ENCODE measurements at places on chromosomes 4 and X.

GRCh38 chrX:136063340-136064079 lies 78.3 kb downstream of the SLC9A6 start:
- no peak for DNase-seq

GRCh38 chr4:31645236-31645635 lies 925.1 kb downstream of the PCDH7 start:
- DNase-seq, result no peak

GRCh38 chrX:2320580-2321327 lies 180.0 kb downstream of the DHRSX start:
- DNase-seq, result peak; percentile 60

DNA sequence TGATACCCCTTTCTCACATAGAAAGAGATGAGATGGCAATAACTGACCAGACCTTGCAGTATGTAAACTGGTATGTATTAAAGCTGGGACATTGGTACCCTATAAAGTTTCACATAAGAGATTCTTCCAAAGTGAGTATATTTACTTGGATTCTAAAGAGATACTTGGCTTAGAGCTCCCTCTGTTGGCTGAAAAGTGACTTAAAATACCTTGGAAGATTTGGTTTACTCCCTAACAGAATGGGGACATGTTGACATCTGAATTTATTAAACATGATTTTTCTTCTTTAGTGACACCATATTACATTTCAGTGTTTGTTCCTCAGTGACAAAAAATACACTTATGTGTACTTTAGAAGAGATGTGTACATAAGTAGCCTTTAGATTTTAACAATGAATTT lies 47.9 kb upstream of the RGN start:
- DNase-seq, result peak; percentile 76

DNA sequence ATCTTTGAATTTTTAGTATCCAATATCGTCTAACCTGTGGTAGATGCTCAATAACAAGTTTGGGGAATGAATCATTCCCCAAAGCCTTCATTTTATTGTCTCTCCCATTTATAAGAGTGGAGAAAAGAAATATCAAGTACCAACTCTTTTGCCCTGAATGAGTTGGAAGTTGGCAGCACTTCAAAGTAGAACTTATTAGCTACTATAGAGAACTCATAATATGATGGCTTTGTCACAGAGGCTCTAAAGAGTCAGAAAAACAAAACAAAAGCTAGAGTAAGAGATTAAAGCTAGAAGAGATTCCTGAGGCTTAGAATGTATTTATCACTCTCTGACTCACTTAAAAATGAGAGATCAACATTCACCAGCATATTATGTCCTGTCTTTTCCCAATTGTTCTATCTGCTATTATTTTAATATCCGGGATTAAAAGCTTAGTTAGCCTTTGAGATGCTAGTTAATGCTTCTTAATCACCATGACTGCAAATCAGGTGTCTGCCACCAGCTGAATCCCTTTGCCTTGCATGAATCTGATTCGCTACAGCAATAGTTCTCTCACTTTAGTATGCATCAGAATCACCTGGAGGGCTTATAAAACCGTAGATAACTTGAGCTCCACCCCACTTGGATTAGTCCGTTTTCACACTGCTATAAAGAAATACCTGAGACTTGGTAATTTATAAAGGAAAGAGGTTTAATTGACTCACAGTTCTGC lies 77.9 kb downstream of the PALLD start:
- DNase-seq, result peak; percentile 41

- no peak for DNase-seq
Measured at GRCh38 chrX:42496239-42496638, 281.7 kb downstream of the PPP1R2C start.

- DNase-seq, result no peak
Measured at GRCh38 chrX:150256297-150256650, 106.8 kb upstream of the MAMLD1 start.

- no peak for DNase-seq
Measured at GRCh38 chr4:150141756-150142155, 63.5 kb downstream of the DCLK2 start.

DNA sequence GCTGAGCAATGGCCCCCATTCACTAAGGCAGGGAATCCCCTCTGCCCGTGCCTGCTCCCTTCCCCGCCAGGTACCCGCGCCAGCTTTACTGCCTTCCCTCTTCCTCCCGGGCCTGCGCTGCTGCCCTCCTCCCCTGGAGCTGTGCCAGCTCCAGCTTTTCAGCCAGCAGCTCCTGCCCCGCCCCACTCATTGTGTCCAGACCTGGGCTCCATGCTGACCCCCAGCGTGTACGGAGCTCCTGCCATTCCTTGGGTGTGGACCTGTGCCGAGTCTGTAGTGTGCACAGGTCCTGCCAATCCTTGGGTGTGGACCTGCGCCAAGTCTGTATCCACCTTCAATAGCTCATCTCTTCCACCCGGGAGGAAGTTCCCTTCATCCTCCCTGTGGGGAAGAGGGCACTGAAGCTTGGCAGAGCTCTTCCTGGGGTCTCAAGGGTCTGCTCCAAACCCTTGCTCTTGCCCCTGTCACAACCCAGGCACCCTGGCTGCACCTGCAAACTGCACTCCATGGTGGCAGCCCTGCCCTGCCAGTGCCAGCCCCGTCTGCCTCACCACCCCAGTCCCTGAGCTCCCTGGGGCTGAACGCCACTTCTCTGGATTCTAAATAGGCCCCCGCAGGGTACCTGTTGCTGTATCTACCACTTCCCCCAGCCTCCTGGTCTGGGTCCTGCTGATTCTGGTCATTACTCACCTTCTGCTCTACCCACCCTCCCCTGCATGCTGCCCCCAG lies 63.9 kb downstream of the TRMT44 start:
- no peak for DNase-seq

- DNase-seq, result peak; percentile 99
Measured at GRCh38 chr4:128386761-128387599, 99.4 kb upstream of the PGRMC2 start.

- no peak for DNase-seq
Measured at GRCh38 chr4:148044912-148045352, 313.0 kb downstream of the ARHGAP10 start.

DNA sequence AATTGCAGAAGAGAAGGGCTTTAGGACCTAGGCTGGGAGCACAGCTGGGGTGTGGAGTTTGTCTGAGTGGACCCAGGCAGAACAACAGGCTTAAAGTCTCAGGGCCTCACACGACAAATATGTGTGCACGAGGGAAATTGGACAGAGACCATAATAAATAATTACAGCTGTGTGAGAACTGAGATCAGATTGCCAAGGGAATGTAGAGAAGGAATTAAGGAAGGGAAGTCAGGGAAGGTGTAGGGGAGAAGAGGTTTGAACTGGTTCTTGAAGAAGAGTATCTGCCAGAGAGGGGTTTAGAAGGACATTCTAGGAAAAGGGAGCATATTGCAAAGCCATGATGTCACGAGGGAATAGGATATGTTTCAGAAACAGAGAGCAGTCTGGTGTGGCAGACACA lies 120.7 kb upstream of the TSPAN5 start:
- peak; percentile 66 for DNase-seq

DNA sequence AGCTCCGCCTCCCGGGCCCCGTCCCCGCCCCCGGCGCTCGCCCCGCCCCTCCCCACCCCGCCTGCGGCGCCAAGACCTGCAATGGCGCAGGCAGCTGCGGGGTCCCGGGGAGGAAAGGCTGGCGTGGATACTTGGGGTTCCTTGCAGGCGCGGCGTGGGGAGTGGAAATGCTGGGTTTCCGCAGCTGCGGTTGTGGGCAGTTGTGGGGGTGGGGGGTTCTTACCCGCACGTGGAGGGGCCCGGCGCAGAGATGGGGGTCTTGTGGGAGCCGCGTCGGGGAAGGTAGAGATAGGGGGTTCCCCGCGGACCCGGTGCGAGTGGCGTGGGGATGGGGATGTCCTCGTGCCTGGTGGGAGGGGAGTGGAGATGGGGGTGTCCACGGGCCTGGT lies 680 bp upstream of the ASMTL start:
- no peak for DNase-seq

GRCh38 chr4:165410214-165410613 lies 31.4 kb downstream of the CPE start:
- DNase-seq, result no peak

DNA sequence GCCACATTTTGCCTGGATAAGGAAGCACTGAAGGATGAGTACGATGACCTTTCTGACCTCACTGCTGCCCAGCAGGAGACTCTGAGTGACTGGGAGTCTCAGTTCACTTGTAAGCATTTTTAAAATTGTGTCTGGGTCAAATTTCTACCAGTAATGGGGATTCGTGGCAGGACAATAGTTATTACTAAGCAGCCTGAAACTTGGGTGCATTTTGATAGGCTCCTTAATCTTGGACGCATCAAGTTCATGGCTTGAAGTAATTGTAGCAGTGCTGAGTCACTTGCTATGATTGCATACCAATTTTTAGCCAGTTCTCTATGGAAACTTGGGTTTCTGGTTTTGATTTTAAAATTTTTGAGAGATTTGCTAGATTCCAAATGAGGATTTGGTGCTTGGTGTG lies 4.3 kb downstream of the PGRMC1 start:
- DNase-seq, result peak; percentile 66

DNA sequence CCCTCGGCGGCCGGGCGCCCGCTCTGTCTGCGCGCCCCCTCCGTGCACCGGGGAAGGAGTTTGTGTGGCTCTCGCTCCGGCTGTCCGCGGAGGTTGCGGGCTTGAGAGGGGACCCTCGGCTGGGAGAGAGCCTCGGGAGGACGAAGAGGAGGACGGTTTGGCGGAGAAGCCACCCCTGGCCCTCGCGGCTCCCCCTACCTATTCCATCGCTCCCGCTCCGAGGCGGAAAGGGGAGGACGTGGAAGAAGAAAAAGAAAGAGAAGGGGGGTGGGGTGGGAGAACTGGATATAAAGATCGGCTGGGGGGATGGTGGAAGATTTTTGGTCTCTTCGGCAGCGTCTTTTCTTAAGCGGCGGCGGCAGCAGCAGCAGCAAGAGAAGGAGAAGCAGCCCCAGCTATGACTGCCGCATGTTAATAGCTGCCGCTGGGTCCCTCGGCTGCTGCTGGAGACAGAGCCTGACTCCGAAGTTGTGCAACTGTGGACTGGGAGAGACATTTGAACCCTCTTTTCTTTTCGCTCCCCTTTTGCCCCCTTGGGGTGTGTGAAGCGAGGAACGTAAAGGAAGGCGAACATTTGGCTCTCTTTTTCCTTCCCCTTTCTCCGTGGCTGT lies 895 bp downstream of the ADGRL3 start:
- peak; percentile 29 for DNase-seq

DNA sequence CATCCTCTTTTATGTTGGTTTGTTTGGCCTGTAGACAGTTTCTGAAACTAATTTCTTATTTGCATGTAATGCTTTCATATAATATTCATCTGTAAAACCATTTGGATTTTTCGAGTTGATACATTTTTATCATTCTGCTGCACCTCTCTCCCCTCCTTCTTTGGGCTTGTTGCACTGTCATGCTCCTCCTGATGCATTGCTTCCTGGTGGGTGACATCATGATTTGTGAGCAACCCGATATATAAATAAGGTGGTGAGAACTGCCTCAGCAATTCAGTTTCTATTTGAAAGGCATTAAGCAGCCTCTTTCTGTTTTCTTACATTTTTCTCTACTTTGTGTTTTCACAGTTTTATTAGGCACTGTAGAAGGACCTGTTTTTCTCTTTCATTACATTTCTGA lies 515.7 kb downstream of the RPA4 start:
- DNase-seq, result peak; percentile 38
